Activated naive CD4-positive, alpha-beta T cell (primary cell): ENCODE measurements at places on chromosomes 11 and 22.
A peak's percentile ranks its signal among the peaks of the same experiment; 100 is the strongest.

GRCh38 chr11:118916842-118917388 lies 8.8 kb downstream of the BCL9L start:
- no peak for DNase-seq

DNA sequence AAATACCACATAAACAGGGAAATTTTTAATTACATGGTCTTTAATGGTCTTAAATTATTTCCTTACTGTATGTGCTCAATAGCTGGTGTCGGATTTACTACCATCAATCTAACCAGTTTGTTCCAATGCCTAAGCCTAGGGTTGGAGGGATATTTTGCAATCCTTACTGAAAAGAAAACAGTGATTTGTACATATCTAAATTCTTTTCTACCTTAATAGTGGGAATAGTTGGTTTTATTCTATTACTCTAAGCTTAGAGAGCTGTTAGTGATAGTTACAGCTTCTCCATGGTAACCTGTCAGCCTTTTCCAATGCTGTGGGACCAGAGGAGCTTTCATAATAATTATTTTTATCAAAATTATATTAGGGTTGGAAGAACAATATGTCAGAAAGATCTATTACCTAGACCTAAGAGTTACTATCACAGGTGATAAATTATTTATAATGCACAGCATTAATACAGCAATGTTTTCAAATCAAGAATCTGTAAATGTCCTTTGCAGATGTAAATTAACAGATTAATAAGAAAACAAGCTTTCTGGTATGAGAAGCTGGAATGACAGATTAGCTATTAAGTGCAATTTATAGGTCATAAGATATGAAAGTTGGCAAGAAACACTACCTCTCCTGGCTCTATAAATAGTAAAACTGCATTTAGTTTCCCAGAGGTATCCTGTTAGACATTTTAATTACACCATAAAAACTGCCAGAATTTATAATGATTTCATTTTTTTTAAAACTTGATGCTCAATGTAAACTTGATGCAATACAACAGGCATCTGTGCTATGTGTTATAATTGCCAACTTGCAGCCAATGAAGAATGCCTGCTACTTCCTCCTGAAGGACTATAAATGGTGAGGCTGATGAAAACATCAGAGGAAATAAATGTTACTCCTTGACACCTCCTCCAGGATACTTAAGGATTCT lies 262.0 kb upstream of the PITPNB start:
- DNase-seq: no peak

DNA sequence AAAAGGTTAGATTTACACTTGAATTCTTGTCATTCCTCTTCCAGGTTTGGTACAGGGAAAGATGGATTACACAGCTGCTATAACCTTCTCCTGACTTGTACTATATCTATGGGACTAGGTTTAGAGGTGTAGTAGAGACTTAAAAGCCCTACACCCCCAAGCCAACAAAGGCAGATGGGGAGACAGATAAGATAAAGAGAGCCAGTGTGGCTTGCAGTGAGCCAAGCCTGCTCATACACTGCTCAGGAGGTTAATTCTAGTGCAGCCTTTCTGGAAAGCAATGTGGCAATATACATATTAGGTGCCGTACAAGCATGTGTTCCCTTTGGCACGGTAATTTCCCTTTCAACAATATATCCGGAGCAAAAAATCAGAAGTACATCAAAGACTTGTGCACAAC lies 10.8 kb downstream of the SIK3 start:
- DNase-seq: no peak

- DNase-seq: no peak
Observed at GRCh38 chr22:45337536-45337935, 27.8 kb downstream of the FAM118A start.

- DNase-seq: no peak
Observed at GRCh38 chr11:383431-383830, 10.6 kb upstream of the PKP3 start.

DNA sequence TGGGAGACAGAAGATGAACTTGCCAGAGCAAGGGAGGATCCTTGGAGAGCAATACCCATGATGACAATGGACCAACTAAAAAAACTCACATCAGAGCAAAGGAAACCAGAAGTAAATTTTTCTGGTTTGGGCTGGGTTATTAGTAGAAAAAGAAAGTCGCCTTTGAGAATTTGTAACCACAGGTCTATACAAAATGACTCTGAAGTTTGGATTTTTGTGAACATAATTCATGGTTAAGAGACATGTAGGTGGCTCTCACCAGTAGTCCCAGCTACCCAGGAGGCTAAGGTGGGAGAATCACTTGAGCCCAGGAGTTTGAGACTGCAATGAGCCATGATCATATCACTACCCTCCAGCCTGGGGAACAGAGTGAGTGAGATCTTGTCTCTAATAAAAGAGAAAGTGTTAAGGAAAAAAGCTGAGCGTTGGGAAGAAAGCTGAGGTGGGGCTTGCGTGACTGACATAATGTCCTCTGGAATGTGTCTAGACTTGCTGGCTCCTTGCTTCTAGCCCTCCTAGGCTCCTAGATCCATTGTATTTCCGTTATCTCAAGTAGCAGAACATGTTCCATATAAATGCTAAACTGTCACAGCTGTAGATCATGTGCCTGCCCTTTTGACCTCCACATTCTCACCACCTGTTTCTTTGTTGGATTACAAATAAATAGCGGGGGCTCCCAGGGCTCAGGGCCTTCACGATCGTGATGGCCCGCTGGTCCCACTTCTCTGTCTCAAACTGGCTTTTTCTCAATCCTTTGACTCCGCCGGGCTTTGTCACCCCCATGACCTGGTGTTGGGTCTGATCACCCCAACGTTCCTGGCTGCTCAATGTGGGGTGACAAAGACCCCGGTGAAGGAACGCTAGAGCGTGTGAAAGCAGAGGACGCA lies 56.2 kb upstream of the SC5D start:
- DNase-seq: no peak

- DNase-seq: no peak
Observed at GRCh38 chr11:117189191-117189940, 9.8 kb upstream of the TAGLN start.

DNA sequence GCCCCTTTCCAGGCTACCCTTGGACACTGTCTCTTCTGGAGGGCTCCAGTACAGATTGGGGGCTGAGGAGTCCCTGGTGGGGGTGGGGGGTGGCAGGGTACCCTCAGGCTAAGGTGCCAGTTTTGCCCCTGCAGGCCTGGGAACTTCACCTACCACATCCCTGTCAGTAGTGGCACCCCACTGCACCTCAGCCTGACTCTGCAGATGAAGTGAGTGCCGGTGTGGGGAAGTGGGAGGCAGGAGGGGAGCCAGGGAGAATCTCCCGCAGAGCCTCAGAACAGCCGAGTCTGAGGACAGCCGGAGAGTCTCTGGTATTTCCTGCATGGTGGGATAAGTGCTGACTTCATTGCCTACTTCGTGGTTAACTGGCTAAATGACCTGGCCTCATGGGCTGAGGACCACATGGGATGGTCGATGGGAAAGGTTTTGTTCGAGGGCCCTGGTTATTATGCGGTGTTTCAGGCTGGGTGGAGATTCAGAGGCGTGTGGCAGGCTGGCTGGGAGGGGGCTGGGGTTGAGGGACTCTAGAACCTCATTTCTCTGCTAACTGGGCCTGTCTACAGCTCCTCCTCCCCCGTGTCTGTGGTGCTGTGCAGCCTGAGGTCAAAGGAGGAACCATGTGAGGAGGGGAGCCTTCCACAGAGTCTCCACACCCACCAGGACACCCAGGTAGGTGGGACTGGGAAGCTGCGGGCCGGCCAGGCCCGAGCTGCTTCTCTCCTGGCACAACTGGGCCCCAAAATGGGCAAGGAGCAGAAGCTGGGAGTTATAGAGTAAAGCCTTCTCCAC lies 8.5 kb downstream of the TMEM258 start:
- no peak for DNase-seq

DNA sequence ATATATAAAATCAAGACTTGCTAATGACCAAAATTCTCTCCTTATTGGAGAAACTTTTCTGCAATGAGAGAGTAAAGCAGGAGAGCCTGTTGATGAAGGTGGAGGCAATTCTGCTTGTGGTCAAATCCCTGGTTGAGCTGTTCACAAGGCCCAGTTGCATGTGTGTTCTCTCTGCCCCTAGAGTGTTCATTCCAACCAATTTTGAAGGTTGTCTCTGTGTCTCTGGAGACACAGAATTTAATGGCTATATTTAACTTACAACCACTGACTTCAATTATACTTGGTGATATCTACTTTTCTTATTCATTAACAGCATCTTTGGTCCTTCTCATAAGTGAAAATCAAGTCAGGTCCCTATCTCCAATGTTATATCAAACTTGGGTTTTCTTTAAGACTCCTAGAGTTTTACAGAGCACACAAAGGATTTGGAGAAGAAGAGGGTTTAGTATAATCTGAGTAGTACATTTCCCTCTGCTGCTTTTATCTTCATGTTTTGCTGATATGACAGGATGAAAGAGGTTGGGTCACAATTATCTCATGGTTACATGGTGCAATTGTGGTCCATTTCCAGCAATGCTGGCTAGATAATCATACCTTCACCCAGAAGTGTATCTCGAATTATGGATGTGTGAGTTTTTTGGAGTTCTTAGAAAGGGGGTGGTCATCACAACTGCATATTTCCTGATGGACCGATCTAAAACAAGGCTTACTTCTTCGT lies 4.0 kb downstream of the OOSP4A start:
- DNase-seq: no peak

- peak; percentile 83 for DNase-seq
Observed at GRCh38 chr11:57568330-57568766, 876 bp upstream of the UBE2L6 start.
